HCT116 (cell line): ENCODE measurements at places on chromosomes 5 and 9. TPM values are rescaled to one million over a fixed set of nuclear protein-coding genes. Genes with fewer than 3 reads are reported as not detected.
A peak's percentile ranks its signal among the peaks of the same experiment; 100 is the strongest.

GRCh38 chr9:110021891-110022290 lies 186.1 kb downstream of the C9orf152 start:
- no peak for DNase-seq
- no peaks in the 10 kb centered on the region for H3K27me3 ChIP-seq
- no peaks in the 10 kb centered on the region for H3K4me1 ChIP-seq
- H3K36me3 ChIP-seq = no peaks in the 10 kb centered on the region
- no peak overlapping the region for H3K27ac ChIP-seq

GRCh38 chr5:88691230-88691582 lies 191.8 kb downstream of the MEF2C start:
- H3K4me1 ChIP-seq = no peaks in the 10 kb centered on the region
- no peaks in the 10 kb centered on the region for H3K36me3 ChIP-seq
- DNase-seq = no peak
- H3K4me3 ChIP-seq = 0 out of 2 replicates have a peak overlapping the region, but pooled peaks have one; percentile 4

DNA sequence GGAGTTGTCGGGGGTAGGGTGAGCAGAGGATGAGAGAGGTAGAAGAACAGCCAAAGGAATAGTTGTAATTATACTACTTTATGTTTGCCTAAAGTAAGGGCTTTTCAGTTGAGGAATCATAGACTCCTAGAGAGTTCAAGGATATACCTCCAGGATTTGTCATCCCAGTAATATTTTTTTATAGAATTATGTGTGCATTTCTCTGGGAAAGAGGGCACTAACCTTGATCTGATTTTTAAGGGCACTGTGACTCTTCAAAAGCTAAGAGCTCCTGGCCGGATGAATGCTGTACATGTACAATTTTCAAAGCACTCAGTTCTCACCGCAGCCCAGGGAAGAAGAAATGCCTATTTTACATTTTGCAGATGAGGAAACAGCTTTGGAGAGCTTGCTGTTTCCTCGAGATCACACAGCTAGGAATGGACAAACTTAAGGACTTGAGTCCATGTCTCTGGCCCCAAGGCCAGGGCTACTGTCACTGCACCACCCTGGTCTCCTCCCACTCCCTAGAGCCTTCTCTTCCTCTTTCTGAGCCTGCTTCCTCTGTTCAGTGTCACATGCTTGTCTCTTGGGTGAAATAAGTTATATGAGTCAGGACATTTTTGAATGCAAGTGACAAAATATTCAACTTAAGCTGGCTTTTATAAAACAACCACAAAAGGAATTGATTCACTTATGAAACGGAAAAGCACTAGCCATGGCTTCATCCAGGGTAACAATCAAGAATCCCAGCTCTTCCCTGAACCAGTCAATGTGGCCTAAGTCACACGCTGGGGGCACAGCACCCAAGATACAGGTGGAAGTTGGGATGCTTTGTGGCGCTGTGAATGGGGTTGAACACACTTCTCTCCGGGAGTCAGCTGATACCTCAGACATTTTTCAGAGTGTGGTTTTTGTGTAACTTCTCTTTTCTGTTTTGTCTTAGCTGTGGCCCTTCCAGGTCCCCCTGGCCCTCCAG lies 45.7 kb upstream of the TGFBR1 start:
- DNase-seq = no peak
- H3K27me3 ChIP-seq = peaks cover 20% of the 10 kb centered on the region
- H3K4me1 ChIP-seq = no peaks in the 10 kb centered on the region
- no peak overlapping the region for H3K27ac ChIP-seq
- H3K4me3 ChIP-seq = no peak overlapping the region

- no peaks in the 10 kb centered on the region; the same call in 1 of the 2 replicates for H3K27me3 ChIP-seq
- no peak overlapping the region for H3K27ac ChIP-seq
Measured at GRCh38 chr9:85310573-85310972, 431.2 kb downstream of the AGTPBP1 start.

DNA sequence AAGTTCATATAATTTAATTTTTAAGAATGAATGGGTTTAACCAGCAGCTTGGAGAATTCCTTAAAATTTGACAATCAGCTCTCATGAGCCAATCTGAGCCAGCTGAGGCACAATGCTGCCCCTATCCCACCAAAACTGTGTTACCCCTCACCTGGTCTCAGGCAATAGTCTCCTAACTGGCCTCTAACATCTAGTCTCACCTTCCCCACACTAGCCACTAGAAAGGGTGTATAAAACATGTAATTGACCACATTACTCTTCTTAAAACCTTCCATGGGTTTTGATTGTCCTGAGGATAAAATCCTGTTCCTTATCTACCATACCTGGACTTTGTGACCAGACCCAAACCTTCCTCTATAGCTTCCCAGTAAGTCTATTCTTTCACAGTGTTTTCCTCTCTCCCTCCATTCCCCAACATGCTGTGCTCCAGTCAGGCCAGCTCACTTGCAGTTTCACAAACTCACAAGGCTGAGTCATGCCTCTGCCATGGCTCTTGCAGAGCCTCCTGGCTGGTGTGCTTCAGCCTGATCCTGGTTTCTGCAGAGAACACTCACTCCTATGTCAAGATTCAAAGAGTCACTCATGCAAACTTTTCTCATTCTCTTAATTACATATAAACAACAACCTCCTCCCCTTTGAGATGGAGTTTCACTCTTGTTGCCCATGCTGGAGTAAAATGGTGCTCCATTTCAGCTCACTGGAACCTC lies 16.0 kb upstream of the ZCCHC7 start:
- H3K27me3 ChIP-seq = no peaks in the 10 kb centered on the region
- H3K4me3 ChIP-seq = no peak overlapping the region
- no peak for DNase-seq
- no peak overlapping the region for H3K27ac ChIP-seq

- H3K36me3 ChIP-seq = no peaks in the 10 kb centered on the region
- no peak overlapping the region for H3K4me3 ChIP-seq
- DNase-seq = no peak
- no peaks in the 10 kb centered on the region for H3K27me3 ChIP-seq
- no peaks in the 10 kb centered on the region for H3K4me1 ChIP-seq
Measured at GRCh38 chr5:51598026-51598425, 214.8 kb downstream of the ISL1 start.

GRCh38 chr5:56142614-56143372 lies 90.3 kb downstream of the ANKRD55 start:
- DNase-seq = no peak
- H3K27me3 ChIP-seq = no peaks in the 10 kb centered on the region
- peaks cover 8% of the 10 kb centered on the region; the same call in 1 of the 2 replicates for H3K4me1 ChIP-seq
- no peak overlapping the region for H3K4me3 ChIP-seq

DNA sequence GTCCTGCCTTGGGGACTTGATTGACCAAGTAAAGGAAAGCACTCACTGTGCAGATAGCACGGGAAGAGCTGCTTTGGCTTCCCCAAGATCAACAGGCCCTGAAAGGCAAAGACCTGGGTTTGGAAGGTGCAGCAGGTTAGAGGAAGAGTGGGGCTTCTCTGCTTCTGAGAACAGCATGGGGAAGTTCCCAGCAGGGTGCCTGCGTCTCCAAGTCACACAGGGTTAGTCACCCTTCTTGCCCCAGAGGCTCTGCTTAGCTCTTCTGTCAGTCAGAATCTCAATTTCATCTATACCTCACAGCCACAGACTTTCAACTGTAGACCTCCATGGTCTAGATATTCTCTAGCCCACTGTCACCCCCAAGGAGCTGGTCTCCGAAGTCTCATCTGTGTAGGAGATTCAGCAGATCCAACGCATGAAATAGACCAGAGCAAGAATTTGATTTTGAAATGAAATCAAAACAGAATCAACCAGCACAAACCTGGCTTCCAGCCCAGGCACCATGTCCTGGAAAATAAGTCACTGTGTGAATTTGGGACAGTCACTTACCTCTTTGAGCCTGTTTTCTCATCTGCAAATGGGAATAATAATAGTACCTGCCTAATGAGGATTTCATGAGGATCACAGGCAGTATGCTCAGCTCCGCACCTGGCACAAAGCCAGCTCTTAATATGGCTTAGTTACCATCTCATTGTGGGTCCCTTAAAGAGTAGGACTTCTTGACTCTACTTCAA lies 64.0 kb downstream of the SFXN1 start:
- no peaks in the 10 kb centered on the region for H3K36me3 ChIP-seq
- no peak overlapping the region for H3K27ac ChIP-seq
- no peaks in the 10 kb centered on the region for H3K4me1 ChIP-seq
- H3K27me3 ChIP-seq = peaks cover 7% of the 10 kb centered on the region; the same call in 1 of the 2 replicates
- DNase-seq = no peak

DNA sequence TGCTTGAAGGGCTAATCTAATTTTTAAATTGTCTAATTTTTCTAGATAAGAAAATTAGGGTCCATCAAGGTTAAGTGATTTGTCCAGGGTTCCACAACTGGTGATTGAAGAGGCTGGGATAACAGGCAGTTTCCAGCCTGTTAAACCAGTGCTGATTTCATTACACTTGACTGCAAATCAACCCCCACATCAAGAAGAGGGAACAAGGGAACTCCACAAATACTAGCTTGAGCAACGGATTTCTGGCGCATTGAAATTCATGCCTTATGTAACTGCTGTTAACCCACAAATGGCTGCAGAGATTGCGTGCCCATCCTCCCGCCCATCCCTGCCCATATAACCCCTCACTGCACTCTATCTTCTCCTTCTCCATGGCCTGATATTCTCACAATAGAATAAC lies 10.0 kb downstream of the PLPPR1 start:
- H3K36me3 ChIP-seq = no peaks in the 10 kb centered on the region
- no peaks in the 10 kb centered on the region for H3K4me1 ChIP-seq
- no peak overlapping the region for H3K27ac ChIP-seq
- DNase-seq = no peak

GRCh38 chr5:120086081-120086480 lies 378.0 kb upstream of the PRR16 start:
- no peaks in the 10 kb centered on the region for H3K4me1 ChIP-seq
- H3K27me3 ChIP-seq = no peaks in the 10 kb centered on the region
- no peaks in the 10 kb centered on the region for H3K36me3 ChIP-seq
- no peak overlapping the region for H3K27ac ChIP-seq
- DNase-seq = no peak
- H3K4me3 ChIP-seq = no peak overlapping the region

DNA sequence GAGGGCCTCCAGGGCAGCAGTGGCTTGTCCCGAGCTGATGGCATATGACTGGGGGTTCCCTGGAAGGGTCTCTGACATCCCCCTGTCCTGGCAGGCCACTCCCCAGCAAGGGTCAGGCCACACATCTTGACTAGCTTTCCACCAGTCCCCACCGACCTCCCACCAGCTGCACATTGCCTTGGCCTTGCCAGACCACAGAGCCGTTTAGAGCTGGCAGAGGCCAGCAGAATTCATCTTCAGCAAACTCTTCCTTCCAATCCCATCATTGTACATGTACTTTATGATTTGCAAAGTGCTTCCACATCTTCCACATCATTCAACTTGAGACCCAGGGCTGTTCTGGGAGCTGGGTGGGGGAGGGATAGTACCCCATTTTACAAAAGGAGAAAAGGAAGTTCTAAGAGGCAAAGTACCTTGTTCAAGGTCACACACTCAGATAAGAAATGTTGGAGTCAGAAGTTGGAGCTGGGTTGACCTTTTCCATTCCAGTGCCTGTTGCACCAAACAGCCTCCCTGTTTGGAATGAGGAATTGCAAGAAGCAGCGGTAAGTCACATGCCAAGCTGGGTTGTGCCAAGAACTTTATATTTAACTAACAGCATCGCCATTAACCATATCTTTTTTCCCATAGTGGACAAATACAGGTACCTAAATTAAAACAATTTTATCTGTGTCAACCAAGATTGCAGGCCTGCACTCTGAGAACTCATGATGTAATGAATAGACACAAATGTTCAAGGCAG lies 25.8 kb upstream of the COL15A1 start:
- H3K36me3 ChIP-seq = no peaks in the 10 kb centered on the region
- H3K27me3 ChIP-seq = 0 out of 2 replicates have a peak, but pooled peaks cover 3% of the 10 kb centered on the region
- no peak for DNase-seq
- no peak overlapping the region for H3K4me3 ChIP-seq

GRCh38 chr9:6024035-6024554 lies 8.7 kb upstream of the RANBP6 start:
- peaks cover 10% of the 10 kb centered on the region for H3K4me1 ChIP-seq
- H3K4me3 ChIP-seq = no peak overlapping the region
- peak; percentile 66 for DNase-seq
- no peaks in the 10 kb centered on the region for H3K36me3 ChIP-seq
- peak overlapping the region; percentile 19; the same call in 1 of the 2 replicates for H3K27ac ChIP-seq

GRCh38 chr9:78291240-78291925 lies 5.5 kb upstream of the PSAT1 start:
- no peaks in the 10 kb centered on the region for H3K27me3 ChIP-seq
- H3K36me3 ChIP-seq = no peaks in the 10 kb centered on the region
- H3K4me3 ChIP-seq = no peak overlapping the region
- H3K4me1 ChIP-seq = peaks cover 11% of the 10 kb centered on the region; the same call in 1 of the 2 replicates
- no peak for DNase-seq
- H3K27ac ChIP-seq = no peak overlapping the region

GRCh38 chr5:155772009-155772662 lies 554.8 kb upstream of the SGCD start:
- no peak overlapping the region for H3K27ac ChIP-seq
- H3K4me1 ChIP-seq = no peaks in the 10 kb centered on the region
- no peaks in the 10 kb centered on the region for H3K27me3 ChIP-seq
- no peak for DNase-seq
- no peaks in the 10 kb centered on the region for H3K36me3 ChIP-seq

DNA sequence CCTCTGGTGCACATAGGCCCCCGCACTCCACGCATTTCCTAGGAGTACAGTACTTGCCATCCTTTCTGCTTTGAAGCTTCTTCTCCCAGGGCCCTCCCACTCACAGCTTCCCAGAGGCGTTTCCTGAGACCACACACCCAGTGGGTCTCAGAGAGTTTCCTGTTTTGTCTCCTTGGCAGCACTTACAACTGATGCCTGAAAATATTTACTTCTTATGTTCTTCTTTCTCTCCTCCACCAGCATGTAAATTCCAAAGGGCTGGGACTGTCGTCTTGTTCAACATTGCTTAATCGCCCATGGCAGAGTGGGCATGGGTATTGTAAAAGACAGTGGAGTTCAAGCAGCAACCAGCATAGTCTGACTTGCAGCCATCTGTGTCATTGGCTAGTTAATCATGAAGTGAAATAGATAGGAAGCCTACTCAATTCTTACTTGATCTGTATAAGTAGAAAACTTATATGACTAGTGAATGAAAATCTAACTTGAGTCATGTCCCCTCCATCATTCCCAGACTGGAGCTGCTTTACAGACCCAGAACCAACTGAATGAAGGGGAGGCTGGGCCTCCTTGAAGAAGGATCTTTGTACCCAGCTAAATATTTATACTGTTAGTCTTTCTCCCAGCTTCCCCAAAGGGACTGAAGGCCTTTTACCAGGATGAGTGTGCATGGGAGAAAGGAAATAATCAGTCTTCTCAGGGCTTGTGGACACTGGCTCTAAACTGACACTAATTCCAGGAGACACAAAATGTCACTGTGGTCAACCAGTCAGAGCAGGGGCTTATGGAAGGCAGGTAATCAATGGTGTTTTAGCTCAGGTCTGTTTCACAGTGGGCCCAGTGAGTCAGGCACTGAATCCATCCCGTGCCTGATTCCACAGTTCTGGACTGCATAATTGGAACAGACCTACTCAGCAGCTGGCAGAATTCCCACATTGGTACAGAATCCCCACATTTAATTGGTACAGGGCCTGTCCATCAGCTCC lies 116.4 kb downstream of the SV2C start:
- no peak for DNase-seq
- H3K4me3 ChIP-seq = no peak overlapping the region
- peaks cover 28% of the 10 kb centered on the region for H3K27me3 ChIP-seq
- no peak overlapping the region for H3K27ac ChIP-seq

GRCh38 chr5:172941067-172941516 lies 18.1 kb upstream of the RPL26L1 start:
- H3K27ac ChIP-seq = no peak overlapping the region
- no peaks in the 10 kb centered on the region for H3K27me3 ChIP-seq
- no peak for DNase-seq
- H3K4me3 ChIP-seq = no peak overlapping the region
- H3K4me1 ChIP-seq = no peaks in the 10 kb centered on the region

GABRA6 gene
- total RNA-seq = not detected

PCDHB5 gene
- not detected for total RNA-seq

FOXD4L6 gene
- total RNA-seq = 0.54 TPM

N4BP3 gene
- total RNA-seq = 5.2 TPM

CNTNAP3 gene
- 14.8 TPM for total RNA-seq

ALDH1A1 gene
- 0.44 TPM for total RNA-seq

KLF9 gene
- total RNA-seq = 8.3 TPM
